Effector memory CD8-positive, alpha-beta T cell (primary cell): ENCODE measurements at places on chromosomes 5 and 9.
A peak's percentile ranks its signal among the peaks of the same experiment; 100 is the strongest.

DNA sequence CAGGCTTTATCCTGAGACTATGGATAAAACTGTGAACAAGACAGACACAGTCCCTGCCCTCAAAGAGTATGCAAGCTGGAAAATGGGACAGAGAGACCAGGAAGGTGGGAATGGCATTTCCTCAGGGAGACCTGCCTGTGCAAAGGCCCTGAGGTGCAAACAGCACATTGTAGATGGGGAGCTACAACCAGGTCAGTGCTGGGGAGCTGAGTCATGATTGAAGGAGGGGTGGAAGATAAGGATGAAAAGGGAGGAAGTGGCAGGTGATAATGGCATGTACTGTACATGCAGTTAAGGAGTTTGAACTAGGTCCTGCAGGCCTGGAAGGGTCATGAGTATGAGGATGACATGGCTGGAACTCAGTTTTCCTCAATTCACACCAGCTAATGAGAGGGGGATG is 75.5 kb upstream of the BOD1 start:
- H3K4me1 ChIP-seq = no peaks in the 10 kb centered on the region
- H3K36me3 ChIP-seq = no peaks in the 10 kb centered on the region
- no peak overlapping the region for H3K4me3 ChIP-seq
- DNase-seq = no peak
- no peak overlapping the region for H3K27ac ChIP-seq

GRCh38 chr5:147310059-147310704 is 75.4 kb downstream of the STK32A start:
- no peak overlapping the region for H3K4me3 ChIP-seq
- H3K27ac ChIP-seq = no peak overlapping the region
- H3K4me1 ChIP-seq = no peaks in the 10 kb centered on the region
- no peaks in the 10 kb centered on the region for H3K27me3 ChIP-seq
- H3K36me3 ChIP-seq = no peaks in the 10 kb centered on the region
- no peak for DNase-seq

DNA sequence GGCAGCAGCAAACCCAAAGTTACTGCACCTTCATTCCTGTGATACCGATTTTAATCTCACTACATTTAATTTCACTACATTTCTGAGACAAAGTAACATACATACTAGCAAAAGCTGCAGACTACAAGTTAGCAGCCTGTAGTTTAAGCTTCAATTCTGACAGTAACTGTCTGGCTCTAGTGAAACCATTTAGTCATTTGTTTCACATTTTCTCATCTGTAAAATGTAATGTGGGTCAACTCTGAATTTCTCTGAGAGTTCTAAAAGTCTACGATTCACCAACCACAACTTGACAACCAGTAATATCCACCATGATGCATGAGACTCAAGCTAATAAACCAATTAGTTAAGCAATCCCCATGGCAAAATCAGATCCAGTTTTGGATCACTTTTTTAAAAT is 408.9 kb downstream of the PDE4D start:
- H3K36me3 ChIP-seq = no peaks in the 10 kb centered on the region
- H3K4me3 ChIP-seq = no peak overlapping the region
- no peak overlapping the region for H3K27ac ChIP-seq
- no peak for DNase-seq
- no peaks in the 10 kb centered on the region for H3K4me1 ChIP-seq

DNA sequence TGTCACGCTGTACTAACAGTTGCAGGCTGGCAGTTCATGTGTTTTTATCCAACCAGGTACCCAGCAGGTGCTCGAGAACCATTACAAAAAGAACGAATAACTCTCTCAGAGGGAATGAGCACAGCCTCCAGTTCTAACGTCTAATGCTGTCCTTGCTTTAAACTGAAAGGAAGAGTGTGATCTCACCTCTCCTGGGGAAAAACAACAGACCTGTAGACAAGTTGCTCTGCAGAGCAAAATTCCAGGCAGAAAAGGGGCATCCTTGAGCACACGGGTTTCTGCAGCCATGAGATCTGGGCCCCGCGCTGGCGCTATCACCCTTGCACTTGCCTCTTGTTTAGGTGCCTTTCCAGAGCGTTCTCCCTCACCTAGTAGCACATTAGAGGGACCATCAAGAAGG is 92.5 kb upstream of the DNAH5 start:
- no peak for DNase-seq
- no peak overlapping the region for H3K4me3 ChIP-seq
- H3K36me3 ChIP-seq = no peaks in the 10 kb centered on the region
- peaks cover 16% of the 10 kb centered on the region for H3K27me3 ChIP-seq
- no peak overlapping the region for H3K27ac ChIP-seq

- no peak overlapping the region for H3K27ac ChIP-seq
- no peaks in the 10 kb centered on the region for H3K36me3 ChIP-seq
- no peak for DNase-seq
- H3K27me3 ChIP-seq = no peaks in the 10 kb centered on the region
- no peak overlapping the region for H3K4me3 ChIP-seq
Observed at GRCh38 chr5:87751824-87752223, 339.1 kb upstream of the CCNH start.

DNA sequence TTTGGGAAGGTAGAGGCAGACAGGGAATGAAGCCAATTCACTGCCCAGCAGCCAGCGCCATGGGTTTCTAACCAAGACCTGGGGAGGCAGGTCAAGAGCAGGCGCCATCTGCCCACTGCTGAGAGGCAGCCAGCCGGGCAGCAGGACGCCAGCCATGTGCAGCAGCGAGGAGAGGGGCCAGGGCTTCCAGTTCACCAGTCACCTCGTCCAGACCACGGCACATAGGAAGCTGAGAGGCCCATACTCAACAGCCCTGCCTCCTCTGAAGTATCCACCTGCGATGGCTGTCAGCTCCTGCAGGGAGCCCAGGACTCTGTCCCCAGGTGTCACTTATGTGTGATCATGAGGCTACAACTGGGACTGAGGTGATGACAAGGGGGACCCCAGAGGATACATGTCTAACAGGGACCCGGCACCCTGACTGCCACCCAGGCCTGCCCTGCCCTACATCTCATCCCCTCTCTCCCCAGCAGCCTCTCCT is 30.1 kb downstream of the IPPK start:
- H3K36me3 ChIP-seq = peaks cover 56% of the 10 kb centered on the region
- H3K27me3 ChIP-seq = no peaks in the 10 kb centered on the region
- no peak overlapping the region for H3K27ac ChIP-seq
- H3K4me3 ChIP-seq = no peak overlapping the region
- no peak for DNase-seq
- H3K4me1 ChIP-seq = peaks cover 4% of the 10 kb centered on the region

DNA sequence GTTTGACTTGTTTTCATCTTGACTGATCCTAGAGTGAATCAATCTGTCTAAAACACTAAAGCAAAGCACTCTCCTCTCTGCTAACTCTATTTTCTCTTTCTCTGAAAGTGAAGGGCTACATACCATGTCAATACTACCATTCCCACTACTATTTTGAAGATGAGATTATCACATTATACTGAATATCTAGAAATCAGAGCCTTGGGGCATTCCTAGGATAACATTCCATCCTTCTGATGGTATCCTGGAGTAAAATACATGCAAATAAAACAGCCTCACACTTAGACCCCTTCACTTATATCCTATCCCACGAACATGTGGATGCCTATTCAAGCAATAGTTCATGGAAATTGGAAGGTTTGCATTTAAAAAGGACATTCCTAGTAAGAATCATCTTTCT is 309.3 kb upstream of the ACTBL2 start:
- no peak overlapping the region for H3K27ac ChIP-seq
- DNase-seq = no peak
- H3K36me3 ChIP-seq = no peaks in the 10 kb centered on the region
- H3K4me1 ChIP-seq = no peaks in the 10 kb centered on the region
- H3K27me3 ChIP-seq = no peaks in the 10 kb centered on the region

- H3K4me1 ChIP-seq = no peaks in the 10 kb centered on the region
- DNase-seq = no peak
- H3K27ac ChIP-seq = no peak overlapping the region
- H3K36me3 ChIP-seq = no peaks in the 10 kb centered on the region
- no peak overlapping the region for H3K4me3 ChIP-seq
- peaks cover 22% of the 10 kb centered on the region for H3K27me3 ChIP-seq
Observed at GRCh38 chr5:37850226-37850865, 10.5 kb upstream of the GDNF start.

GRCh38 chr9:117835798-117836197 is 131.6 kb downstream of the TLR4 start:
- no peaks in the 10 kb centered on the region for H3K4me1 ChIP-seq
- no peak for DNase-seq
- no peak overlapping the region for H3K27ac ChIP-seq
- H3K4me3 ChIP-seq = no peak overlapping the region

DNA sequence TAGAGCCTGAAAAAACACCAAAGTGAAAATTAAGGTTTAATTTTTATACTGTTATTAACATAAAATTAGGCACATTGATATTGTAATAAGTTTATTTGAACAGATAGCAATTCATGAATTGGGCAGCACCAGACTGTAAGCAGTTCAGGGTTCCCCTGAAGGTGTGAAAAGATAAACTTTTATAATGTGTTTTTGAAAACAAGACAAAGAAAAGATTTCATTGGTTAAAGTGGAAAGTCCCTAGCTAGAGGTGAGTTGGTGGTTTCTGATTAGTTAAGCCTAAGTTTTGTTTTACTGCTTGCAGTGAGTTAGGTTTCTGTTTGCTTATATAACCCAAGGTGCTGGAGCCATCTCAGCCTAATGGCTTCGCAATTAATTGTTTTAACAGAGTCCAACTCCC is 96.5 kb upstream of the RPS23 start:
- no peak overlapping the region for H3K4me3 ChIP-seq
- no peak for DNase-seq
- no peaks in the 10 kb centered on the region for H3K36me3 ChIP-seq
- no peaks in the 10 kb centered on the region for H3K4me1 ChIP-seq
- no peaks in the 10 kb centered on the region for H3K27me3 ChIP-seq

DNA sequence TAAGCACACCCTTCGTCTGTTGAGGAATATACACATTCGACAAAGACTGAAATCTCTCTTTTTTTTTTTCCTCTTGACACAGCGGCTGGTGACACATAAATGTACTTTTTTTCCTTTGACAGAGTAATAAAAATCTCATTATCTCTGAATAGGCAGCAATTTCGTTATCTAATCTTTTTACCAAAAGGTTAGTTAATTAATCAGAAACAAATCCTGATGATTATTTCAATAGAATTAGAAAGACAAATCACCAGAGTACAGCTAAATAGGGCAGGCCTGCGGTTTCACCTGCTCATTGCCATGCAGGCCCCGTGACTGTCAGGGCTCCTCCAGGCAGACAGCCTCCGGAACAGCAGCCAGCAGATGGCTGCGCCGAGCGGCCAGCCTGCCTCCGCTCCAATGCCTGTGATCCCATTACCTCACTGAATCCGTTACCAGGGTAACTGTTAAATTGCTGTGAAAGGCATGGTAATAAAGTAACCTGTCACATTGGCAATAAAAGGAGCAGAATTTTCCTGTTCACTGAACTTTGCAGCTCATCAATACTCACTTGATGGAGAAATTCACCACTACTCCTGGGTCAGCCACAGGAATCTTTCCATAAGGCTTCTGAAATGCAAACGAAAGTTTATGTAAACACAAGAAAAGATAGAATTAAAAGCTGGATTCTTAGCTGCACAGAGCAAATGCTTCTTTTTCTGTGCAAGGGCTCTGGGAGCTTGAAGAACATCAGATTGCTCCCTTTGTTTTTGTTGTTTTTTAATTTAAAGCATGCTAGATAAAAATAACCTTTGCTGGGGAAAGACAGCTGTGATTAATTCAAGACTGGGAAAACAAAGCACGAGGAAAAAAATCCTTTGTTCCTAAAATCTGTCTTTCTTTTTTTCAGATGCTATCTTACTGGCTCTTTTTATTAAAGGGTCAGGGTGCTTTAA is 666.4 kb upstream of the ZNF608 start:
- DNase-seq = no peak
- H3K27me3 ChIP-seq = no peaks in the 10 kb centered on the region
- H3K27ac ChIP-seq = no peak overlapping the region
- no peaks in the 10 kb centered on the region for H3K36me3 ChIP-seq
- H3K4me1 ChIP-seq = peaks cover 1% of the 10 kb centered on the region
- no peak overlapping the region for H3K4me3 ChIP-seq

DNA sequence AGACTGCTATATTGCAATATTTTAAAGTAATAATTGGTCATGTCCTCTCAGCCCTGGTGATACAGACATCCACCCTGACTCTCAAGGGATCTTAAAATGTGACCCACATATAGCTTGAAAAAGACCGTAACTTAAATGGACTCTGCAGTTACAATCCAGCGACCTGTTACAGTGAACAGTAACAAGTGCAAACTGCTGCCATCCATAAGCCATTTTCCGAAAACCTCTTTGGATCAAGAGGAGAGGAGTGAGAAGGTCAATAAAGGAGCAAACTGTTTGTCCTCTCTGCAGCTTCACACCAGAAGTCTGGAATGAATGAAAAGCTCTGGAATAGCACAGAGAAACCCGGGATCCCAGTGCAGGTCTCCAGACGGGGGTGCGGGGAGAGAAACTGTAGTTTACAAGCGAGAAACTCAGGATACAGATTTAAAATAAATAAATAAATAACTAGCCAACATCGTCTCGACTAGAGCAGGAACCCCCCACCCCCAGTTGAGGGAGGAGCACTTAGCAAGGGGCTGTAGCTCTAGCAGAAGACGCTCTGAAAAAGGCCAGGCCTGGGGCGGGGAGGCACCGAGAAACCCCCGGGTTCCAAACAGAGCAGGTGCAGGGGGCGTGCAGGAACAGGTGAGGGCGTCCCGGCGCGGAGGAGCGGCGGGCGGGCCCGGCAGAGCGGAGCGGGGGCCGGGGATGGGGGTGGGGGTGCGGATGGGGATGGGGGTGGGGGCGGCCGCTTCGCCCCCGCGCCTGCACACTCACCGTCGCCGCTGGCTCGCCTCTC is 572 bp downstream of the ZDHHC21 start:
- no peaks in the 10 kb centered on the region for H3K27me3 ChIP-seq
- H3K36me3 ChIP-seq = peaks cover 13% of the 10 kb centered on the region
- peaks cover 21% of the 10 kb centered on the region for H3K4me1 ChIP-seq
- peak overlapping the region; percentile 92 for H3K27ac ChIP-seq
- H3K4me3 ChIP-seq = peak overlapping the region; percentile 95

- no peak for DNase-seq
- no peaks in the 10 kb centered on the region for H3K36me3 ChIP-seq
- H3K27ac ChIP-seq = no peak within 1 kb of the TSS
- H3K27me3 ChIP-seq = peaks cover 82% of the 10 kb centered on the region
- no peak within 1 kb of the TSS for H3K4me3 ChIP-seq
- H3K4me1 ChIP-seq = no peaks in the 10 kb centered on the region
Observed at GRCh38 chr9:133534346-133535291, at the start of gene ADAMTSL2. TSS of gene ADAMTSL2 (plus strand) at chr9:133534704. CDS start at chr9:133536713, 2,009 bp downstream.

DNA sequence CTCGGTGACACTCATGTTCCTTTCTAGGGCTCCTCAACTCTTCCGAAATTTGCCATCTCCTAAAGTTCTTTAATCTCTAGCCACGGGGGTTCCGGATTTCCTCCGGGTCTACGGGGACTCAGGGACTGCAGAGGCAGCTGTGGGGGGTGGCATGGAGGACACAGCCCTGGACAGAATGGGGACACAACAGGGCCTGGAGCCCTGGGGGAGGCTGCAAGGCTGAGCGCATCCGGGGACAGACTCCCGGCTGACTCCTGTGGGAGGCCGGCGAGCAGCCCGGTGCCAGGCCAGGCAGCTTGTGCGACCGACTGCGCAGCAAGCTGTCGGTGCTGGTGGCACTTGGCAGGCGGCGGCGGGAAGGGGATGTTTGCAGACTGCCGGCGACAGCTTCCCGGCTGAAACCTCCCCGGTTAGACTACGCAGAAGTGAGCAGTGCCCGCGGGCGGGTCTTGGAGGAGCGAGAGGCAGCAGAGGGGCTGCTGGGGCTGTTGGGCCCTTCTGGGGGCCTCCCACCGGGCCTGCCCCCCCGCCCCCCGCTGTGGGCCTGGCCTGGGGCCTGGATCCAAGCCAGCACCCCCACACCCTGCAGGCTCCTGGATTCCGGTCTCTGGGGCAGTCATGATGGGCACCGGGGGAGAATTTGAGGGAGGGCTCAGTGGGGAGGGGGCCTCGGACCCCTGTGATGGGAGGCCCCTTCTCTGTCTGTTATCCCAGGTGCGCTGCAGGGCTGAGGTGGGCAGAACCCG is 28.7 kb upstream of the UBAC1 start:
- H3K4me1 ChIP-seq = no peaks in the 10 kb centered on the region
- DNase-seq = no peak
- no peak overlapping the region for H3K27ac ChIP-seq
- H3K36me3 ChIP-seq = no peaks in the 10 kb centered on the region
